C1 segment of cervical spinal cord (tissue), 14 donors: ENCODE measurements at places on chromosomes 7 and 10.

GRCh38 chr7:34275624-34276023, 370.3 kb downstream of the BMPER start:
- DNase-seq = no peak

DNA sequence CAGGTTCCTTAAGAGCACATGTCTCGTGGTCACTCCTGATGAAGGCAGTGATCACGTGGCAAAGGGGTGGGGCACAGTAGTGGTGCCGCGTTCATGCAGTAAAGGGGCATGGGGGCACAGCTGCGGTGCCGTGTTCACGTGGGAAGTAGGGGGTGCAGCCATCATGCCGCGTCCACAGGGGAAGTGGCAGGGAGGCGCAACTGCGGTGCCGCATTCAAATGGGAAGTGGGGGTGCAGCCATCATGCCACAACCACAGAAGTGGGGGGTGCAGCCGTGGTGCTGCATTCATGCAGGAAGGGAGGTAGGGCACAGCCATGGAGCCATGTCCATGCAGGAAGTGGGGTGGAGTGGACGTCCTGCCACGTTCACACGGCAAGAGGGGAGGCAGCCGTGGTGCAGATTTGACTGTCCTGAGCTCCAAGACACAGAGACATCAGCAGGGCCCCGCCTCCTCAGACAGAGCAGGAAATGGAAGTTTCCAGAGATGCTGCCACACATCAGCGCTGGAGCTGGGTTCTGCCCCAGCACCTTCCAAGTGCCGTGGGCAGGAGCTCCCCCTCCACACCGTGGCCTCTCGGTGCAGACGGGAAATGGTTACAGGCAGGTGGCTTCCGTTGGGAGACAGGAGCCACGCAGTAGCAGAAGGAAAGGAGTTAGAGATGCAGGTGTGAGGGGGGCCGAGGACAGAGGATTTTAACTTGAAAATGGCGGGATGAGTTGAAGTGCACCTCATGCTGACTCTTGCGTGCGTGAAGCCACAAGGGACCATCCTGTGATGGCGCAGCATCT, 95.0 kb upstream of the DDC start:
- DNase-seq = no peak

GRCh38 chr10:74077416-74077815, 73.2 kb downstream of the AP3M1 start:
- no peak for DNase-seq

DNA sequence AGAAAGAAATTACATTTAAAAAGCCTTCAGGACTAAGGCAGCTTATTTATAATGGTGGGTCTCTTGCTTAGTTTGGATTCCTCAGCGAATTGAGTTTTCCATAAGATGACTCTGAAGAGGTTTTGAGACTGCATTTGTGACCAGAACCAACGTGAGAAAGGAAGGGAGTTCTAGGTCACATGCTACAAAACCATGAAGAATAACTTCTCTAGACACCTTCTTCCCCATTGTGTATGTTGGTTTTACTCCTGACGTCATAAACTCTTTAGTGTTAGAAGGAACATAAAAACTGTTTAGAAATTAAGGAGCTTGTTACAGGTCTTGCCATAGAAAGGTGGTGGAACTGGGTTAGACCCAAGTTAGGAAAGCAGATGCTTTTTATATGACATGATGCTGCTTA, 11.1 kb downstream of the PTPN12 start:
- no peak for DNase-seq
